ENCODE measurements at places on chromosomes 12 and 14.

DNA sequence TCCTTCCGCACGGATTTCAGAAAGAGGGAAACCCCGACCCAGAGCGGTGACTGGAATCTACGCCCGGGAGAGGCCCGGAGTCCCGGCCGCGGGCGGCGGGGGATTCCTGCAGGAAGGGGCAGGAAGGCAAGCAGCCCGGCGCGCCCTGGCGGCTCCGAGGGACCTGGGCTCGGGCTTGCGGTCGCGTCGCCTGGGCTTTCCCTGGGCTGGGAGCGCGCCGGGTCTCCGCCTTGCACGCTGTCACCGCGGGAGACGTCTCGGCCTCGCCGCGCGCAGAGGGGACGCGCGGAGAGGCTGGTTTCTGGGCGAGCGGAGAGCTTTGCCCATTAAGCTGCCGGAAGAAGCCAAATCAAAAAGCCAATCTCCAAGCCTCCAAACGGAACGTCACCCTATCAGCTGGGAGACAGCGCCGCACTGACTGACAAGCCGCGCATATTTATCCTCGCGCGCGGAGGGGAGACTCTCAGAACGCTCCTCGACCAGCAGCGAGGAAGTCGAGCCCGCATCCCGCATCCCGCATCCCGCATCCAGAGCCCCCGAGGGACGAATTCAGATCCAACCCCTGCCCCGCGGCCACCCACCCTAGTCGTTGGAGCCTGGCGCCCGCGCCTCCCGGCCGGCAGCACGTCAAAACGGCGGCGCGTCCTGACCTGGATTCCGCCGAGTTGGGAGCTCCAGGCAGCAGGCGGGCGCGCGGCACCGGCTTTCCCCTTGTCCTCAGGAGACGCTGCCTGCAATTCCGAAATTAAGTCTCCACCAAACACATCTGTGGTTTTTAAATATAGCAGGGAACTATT, at the start of gene SLC8A3:
TSS of gene SLC8A3 (minus strand) at position 293 of the 797 bp plus-strand sequence. CDS start 20,529 bp downstream, outside the sequence.
- DNase-seq, result peak; percentile 42

GRCh38 chr12:81819991-81820633, 61.0 kb upstream of the PPFIA2 start:
- peak; percentile 4 for DNase-seq

GRCh38 chr14:96501217-96501739, 904 bp upstream of the PAPOLA start:
- no peak for DNase-seq

GRCh38 chr14:59532419-59532818, 44.2 kb downstream of the CCDC175 start:
- DNase-seq, result no peak

GRCh38 chr14:53807108-53807507, 149.5 kb downstream of the BMP4 start:
- no peak for DNase-seq

DNA sequence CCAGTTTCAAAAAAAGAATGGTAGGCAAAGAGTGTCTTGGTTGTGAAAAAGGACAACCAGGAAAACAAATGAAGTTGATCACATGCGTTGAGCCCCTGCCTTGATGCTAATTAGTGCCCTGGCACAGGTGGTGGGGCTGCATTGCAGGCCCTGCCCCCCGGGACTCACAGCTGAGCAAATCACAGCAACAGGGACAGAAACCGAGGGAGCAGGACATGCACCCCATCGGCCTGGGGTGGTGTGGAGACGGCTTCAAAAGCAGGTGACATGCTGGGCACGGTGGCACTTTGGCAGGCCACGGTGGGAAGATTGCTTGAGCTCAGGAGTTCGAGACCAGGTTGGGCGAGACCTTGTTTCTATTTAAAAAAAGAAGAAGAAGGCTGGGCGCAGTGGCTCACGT, 1.1 kb upstream of the PAPLN start:
- DNase-seq, result no peak

GRCh38 chr14:53894456-53894855, 62.2 kb downstream of the BMP4 start:
- DNase-seq, result peak; percentile 83

DNA sequence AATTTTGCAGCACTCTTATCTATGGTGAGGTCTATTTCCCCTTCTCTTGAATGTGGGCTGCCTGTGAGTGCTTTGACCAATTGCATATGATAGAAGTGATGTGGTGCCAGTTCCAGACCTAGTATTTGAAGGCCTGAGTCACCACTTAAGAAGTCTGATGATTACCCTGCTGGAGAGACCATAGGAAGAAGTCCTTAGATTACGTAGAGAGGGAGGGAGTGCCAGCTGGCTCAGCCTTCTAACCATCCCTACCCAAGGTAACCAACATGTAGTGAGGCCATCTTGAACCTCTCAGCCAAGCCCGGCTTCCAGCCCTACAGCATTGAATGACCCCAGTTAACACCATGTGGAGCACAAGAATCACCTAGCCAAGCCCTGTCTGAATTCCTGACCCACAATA, 166.9 kb downstream of the NELL2 start:
- no peak for DNase-seq

DNA sequence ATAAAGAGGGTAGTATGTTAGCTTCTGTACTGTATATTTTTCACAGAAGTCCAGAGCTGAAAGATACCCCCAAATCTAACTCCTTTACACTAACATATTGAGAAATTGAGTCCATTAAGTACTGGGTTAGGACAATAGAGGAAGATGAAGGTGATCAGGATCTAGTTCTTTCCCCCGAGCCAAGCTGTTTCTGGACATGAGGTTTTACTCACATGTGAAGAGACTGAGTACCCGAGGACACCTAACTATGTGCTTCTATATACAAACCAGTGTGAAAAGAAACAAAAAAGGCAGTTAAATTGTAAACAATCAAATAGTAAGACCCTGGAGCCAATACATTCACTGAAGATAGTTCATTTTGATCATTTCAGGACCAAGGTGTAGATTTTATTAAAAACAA, 3.8 kb upstream of the TRHDE start:
- no peak for DNase-seq

DNA sequence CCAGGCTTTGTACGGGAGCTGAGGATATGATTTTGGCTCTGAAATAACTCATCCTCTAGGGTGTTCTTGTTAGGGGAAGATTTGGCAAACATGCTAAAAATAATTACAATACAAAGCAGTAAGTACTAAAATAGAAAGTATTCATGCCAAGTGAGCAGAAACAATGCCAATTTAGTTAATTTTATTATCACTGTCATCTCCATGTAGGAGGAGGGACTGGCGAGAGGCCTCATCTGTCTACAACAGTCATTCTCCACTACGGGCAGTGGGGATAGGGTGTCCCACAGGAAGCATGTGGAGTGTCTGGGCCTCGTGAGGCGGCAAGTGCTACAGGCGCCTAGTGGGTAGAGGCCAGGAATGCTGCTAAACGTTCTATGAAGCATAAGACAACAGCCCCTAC, 3.3 kb downstream of the ISM2 start:
- DNase-seq, result no peak

DNA sequence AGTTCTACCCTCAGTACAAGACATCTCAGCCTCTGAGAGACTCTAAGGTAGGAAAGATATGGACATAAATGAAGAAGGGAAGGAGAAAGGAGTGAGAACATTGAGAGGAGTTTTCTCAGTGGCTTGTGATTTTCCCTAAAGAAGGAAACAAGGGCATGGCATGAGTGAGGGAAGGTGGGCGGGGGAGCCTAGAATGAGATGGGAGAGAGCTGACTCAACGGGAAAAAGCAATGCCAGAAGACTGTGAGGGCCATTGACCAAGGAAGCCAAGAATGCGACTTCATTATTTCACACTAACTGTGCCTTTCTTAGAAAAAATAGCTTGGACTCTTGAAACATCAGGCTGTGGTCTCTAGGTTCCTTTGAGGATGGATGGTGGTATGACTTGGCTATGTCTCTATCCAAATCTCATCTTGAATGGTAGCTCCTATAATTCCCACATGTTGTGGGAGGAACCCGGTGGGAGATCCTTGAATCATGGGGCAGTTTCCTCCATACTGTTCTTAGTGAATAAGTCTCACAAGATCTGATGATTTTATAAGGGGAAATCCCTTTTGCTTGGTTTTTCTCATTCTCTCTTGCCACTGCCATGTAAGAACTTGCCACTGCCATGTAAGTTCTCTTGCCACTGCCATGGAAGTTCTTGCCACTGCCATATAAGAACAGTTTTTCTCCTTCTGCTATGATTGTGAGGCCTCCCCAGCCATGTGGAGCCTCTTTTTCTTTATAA, 279.6 kb downstream of the NUAK1 start:
- DNase-seq, result no peak

DNA sequence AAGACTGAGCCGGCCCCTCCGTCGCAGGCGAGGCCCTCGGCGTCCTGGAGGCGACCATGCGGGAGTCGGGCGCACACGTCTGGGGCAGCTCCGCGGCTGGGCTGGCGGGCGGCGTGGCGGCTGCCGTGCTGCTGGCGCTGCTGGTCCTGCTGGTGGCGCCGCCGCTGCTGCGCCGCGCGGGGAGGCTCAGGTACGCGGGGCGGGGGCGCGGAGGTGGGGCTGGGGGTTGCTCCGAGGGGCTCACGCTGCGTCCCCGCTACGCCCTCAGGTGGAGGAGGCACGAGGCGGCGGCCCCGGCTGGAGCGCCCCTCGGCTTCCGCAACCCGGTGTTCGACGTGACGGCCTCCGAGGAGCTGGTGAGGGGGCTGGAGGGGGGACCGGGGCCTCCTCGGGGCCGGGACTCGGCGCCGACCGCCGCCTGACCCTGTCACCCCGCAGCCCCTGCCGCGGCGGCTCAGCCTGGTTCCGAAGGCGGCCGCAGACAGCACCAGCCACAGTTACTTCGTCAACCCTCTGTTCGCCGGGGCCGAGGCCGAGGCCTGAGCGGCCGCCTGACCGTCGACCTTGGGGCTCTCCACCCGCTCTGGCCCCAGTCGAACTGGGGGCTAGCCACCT, 7.8 kb downstream of the AMN start:
- DNase-seq, result no peak

DNA sequence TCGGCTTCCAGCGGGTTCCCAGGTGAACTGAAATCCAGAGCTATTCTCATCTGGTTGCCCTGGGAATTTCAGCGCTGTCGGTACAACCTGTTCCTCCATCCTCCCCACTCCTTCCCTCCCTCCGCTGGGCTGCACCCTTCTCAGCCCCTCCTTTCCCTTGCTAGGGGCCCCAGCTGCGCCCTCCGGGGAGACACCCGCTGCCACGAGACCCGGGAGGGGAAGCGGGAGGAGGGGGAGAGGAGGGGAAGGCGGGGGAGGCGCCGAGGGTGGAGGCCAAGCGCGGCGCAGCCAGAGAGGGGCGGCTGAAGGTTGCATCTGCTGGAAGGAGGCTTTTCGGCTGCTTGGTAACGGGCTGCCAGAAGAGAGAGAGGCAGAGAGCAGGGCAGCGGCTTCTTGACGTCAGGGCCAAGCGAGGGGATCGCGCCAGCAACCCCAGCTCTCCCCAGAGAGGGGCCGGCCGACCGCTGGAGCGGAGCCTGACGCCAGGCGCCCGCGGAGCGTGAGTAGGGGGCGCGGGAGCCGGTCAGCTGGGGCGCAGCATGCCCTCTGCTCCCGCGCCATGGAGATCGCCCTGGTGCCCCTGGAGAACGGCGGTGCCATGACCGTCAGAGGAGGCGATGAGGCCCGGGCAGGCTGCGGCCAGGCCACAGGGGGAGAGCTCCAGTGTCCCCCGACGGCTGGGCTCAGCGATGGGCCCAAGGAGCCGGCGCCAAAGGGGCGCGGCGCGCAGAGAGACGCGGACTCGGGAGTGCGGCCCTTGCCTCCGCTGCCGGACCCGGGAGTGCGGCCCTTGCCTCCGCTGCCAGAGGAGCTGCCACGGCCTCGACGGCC, at the start of gene KCNA5:
TSS of gene KCNA5 (plus strand) at position 291 of the 831 bp plus-strand sequence. CDS start at position 560, 269 bp downstream.
- no peak for DNase-seq

DNA sequence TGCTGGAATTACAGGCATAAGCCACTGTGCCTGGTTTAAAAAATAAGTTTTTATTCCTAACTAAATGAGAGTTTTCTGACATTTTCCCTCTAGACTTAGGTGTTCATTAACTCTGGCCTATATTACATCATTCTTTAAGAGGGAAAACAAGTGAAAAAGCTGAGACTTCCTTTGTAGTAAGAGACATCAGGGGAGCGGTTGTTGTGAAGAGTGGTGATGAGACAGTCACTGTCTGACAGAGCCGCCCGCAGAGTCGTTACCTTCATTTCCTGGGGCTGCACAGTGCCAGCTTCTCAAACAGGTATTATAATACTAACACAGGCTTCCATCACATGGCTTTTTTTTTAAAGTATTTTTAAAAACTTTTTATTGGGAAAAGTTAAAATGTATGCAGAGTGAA, 19.7 kb upstream of the TDRD9 start:
- DNase-seq, result no peak

DNA sequence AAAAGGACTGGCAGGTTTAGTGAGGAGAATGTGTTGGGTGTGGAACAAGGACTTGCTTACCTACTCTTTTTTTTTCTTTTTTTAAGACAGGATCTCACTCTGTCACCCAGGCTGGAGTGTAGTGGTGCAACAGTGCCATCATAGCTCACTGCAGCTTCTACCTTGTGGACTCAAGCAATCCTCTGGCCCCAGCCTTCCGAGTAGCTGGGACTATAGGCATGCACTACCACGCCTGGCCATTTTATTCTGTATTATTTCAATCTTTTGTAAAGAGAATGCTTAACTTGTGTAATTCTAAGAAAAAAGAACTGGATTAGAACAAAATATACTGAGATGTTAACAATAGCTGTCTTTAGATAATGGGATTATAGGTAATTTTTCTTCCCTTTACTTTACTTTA, 1.9 kb upstream of the VRTN start:
- no peak for DNase-seq
